IMR-90 (cell line): ENCODE measurements at places on chromosomes 5 and 9. TPM values are rescaled to one million over a fixed set of nuclear protein-coding genes. Genes with fewer than 3 reads are reported as not detected.

- no peak for DNase-seq
These were observed 94.1 kb downstream of the PLK2 start for GRCh38 chr5:58365791-58366190.

DNA sequence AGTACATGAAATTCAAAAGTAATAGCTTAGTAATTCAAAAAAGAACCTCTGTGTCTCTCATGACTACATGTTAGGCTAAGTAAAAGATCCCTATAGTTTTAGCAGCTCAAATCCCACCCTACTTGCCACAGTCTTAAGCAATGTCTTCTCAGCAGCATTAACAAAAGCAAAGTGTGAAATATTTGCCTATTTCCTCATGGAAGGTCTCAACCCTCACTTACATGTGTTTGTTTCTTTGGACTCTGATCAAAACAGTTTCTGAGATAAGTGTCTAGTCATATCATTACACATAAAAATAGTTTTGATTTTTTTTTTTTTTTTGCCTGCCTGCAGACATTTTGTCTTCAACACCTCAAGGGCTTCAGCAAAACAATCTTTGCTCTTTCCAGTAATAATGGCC, 310.5 kb downstream of the CETN3 start:
- DNase-seq: no peak

DNA sequence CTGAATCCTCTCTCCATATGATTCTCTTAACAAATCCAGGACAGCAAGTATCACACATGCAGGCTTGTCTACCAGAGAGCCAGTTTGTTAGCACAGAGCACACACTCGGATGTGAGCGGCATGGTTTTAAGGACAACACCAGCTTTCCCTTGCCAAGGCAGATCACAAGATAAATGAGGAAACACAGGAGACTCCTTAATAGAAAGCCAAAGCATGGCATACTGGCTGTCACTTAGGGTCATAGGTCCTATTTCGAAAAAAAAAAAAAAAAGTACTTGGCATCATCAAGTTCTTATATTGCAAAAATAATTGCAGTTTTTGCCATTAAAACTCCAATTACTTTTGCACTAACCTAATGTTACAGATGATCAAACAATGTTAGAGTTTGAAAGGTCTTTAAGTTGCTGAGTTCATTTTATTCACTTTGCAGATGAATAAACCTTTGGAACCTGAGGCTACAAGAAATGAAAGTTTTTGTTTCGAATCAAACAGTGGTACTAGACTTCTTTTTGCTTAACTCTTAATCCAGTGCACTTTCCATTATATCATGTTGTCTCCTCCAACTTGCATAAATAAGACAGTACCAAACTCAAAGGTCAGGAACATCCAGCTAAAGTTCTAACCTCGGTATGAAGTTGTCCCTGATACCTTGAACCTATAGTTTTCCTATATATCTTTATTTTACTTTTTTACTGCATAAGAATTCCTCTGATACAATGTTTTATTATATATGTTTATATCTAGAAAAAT, 138.5 kb downstream of the MPDZ start:
- DNase-seq: peak; percentile 5

GRCh38 chr9:2157277-2158110, 142.3 kb downstream of the SMARCA2 start:
- peak; percentile 69 for DNase-seq

- peak; percentile 75 for DNase-seq
These were observed 44.0 kb downstream of the IRF1 start for GRCh38 chr5:132446621-132447020.

DNA sequence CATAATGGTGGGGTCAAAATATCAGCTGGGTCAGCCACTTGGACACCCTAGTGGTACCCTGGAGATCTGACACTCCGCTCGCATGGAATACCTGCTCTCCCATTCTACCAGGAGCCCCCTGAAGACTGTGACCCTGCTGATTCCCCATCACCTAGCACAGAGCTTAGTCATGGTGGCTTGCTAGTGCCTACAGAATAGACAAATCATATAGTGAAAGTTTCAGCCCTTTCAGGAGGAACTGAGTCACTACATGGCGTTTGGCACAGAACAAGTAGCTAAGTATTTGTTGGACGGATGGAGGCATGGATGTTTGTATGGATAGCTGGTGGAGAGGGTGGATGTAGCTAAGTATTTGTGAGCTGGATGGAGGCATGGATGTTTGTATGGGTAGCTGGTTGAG, 65.3 kb downstream of the LMX1B start:
- no peak for DNase-seq

GRCh38 chr5:76765249-76765648, 49.3 kb downstream of the F2R start:
- peak; percentile 95 for DNase-seq

- DNase-seq: no peak
These were observed 183.3 kb downstream of the DIRAS2 start for GRCh38 chr9:90459321-90459720.

GRCh38 chr9:131701789-131702337, 38.0 kb downstream of the RAPGEF1 start:
- DNase-seq: peak; percentile 49

DNA sequence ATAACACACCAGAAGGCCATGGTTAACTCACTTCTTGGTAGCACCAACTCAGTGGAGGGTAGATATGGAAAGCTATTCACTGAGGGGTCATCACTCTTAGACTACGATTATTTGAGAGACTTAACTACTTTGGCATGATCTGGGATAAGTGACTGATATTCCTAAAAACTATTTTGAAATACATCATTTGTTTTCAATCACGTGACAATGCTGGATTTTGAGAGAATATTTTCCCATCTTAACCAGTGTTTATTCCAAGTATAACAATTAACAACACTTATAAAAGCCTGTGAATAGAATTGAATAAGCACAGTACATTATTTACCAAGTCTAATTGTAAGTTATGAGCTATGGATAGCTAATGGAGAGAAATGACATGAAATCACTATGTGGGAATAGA, 22.4 kb upstream of the CYLC2 start:
- no peak for DNase-seq

GRCh38 chr5:86983208-86983607, 284.5 kb upstream of the RASA1 start:
- DNase-seq: no peak

DNA sequence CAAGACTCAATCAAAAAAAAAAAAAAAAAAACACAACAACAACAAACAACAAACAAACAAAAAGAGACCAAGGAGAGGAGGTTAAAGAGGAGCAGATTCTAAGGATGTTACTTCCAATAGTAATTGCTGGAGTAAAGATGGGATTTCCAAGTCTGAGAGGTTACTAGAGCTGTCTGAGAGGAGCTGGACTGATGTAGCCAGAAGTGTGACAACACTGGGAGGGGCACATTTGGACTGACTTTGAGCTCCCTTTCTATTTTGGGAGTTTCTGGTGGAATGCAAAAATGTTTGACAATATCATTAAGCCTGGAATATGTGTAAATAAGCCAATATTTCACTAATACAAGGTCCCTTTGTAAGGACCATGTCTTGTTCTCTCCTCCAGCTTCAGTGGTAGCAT, 25.3 kb upstream of the PANK3 start:
- no peak for DNase-seq

- no peak for DNase-seq
These were observed 119.5 kb upstream of the ZNF618 start for GRCh38 chr9:113756476-113757192.

Gene FOXD4L5
- total RNA-seq: under 0.01 TPM in 1 of 2 replicates, not detected in the other

Gene SYK
- total RNA-seq: not detected in 2 replicates

Gene TMC1
- not detected in 2 replicates for total RNA-seq

Gene NAA35
- total RNA-seq: 16.5 and 23.9 TPM in 2 replicates

Gene SLC36A2
- total RNA-seq: not detected in 2 replicates
